Activated CD4-positive, alpha-beta T cell treated with anti-CD3 and anti-CD28 coated beads, Interleukin-2, amount 50 U/mL, for 16 hours (primary cell): ENCODE measurements at places on chromosomes 11 and 22.

DNA sequence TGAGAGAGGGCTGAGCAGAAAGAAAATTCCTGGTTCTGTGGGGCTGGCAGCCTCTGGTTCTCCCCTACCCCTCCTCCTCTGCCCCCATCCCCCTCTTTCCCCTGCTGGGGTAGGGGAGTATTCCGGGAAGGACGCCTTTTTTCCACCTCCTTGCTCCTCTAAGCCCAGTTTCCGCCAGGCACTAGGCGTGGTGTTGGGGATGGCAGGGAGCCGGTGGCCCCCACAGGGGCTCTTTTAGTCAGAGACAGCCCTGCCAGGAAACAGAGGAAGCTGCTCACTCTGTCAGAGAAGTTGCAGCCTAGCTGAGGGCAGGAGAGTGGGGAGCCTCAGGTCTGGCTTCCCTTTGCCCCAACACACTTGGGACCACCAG is 15.6 kb upstream of the ARHGEF17 start:
- no peak for DNase-seq

DNA sequence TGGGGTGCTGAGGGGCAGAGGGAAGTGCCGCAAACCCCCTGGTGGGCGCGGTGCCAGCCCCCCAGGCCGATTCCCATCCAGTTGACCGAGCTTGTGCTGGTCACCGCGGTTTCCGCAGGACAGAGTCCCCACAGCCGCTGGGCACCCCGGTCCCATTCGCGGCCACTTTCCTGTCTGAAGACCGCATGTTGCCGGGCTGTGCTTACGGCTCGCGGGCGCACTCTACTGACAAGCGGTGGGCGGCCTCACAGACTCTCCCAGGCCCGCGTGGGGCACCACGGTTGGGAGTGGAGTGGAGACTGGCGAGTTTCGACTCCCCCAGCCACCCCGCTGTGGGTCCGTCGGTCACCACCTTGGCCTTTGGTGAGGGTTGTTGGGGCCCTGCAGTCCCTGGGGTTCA is 648 bp upstream of the H19 start:
- DNase-seq: no peak

DNA sequence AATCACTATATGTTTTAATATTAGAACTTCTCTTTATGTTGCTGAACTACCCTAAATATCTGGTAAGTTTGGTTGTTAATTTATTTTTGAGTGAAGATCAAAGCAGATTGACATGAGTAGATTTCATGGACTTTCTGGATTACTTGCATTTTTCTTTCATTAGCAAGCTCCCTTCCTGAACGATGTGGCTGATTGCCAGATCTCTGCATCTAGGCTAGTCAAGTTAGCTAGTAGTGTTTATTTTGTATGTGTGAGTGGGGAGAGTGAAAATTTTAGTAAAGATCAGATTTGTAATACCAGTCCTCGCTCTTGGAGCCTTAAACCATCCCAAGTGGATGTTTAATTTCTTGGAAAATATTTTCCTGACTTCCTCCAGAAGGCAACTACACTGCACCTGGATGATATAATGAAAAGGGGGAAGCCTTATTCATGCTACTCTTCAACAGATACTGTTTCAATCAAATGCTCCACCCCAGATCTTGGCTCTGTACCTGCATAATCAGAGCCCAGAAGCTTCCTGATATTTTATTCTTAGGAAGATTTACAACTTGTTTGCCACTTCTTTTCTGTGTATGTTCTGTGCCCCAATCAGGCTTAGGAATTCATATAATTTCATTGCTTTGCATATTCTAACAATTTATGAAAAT is 143.2 kb upstream of the GRIA4 start:
- DNase-seq: no peak

DNA sequence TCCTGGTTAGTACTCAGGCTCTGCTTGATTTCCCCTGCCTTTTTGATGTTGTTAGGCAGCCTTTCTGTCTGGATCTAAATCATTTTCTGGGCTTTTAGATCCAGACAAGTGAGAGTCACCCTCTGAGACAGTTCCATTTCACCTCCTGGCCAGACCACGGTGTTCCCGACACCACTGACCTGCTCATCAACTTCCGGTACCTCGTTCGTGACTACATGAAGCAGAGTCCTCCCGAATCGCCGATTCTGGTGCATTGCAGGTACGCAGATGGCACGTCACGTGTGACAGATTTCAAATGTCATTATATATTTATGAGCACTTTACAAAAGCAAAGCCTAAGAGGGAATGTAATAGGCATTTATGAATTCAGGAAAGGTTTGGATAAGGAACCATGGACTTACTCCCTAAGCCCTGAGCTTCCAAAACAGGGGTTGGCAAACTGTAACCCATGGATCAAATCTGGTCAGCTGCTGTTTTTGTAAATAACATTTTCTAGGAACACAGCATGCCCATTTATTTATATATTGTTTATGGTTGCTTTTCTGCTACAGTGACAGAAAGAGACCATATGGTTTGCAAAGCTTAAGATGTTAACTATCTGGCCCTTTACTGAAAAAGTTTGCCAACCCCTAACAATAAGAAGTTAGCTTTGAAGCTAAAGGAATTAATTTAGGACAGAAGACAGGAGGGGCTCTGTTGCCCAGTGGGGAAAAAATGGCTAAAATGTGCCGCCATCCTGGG is 53.1 kb upstream of the OR4B1 start:
- DNase-seq: no peak

- no peak for DNase-seq
Measured at GRCh38 chr11:1560649-1561251, 11.3 kb downstream of the DUSP8 start.

- no peak for DNase-seq
Measured at GRCh38 chr11:46801694-46802470, 44.2 kb downstream of the CKAP5 start.

- no peak for DNase-seq
Measured at GRCh38 chr11:27933992-27934829, 173.7 kb downstream of the KIF18A start.

GRCh38 chr11:14611939-14612338 is 31.7 kb upstream of the PDE3B start:
- peak; percentile 50 for DNase-seq

DNA sequence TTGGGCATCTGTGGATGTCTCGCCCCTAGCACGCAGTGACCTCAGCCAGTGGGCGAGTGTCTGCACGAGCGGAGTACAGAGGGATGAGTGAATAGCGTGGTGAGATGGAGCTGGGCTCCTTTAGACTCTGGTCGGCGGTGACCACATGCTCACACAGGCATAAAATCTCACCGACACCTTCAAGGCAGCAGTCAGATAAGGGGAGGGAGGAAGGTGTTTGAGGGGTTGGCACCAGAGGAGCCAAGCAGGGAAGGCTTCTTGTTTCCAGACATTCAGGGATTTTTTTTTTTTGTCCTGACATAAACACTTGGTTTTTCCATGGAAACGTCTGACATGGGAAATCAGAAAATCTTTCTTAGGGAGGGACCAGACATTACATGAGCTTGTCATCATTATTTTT is 35.8 kb downstream of the GRIK4 start:
- no peak for DNase-seq

DNA sequence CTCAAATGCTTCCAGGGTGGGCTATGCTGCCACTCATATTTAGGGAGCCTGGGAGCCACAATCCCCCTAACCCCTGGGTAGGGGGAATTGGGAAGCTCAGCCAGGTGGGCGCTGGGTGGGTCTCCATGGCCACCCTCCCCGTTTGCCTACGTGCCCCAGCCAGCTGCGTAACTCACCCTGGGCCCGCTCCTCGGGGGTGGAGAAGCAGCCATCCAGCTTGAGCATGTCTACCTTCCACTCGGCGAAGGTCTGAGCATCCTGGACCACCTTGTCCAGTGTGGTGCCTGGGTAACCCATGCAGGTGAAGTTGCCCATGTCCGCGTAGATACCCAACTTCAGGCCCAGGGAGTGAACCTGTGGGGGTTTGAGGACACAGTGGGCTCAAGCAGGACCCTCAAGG is 3.7 kb downstream of the NAGA start:
- DNase-seq: no peak

DNA sequence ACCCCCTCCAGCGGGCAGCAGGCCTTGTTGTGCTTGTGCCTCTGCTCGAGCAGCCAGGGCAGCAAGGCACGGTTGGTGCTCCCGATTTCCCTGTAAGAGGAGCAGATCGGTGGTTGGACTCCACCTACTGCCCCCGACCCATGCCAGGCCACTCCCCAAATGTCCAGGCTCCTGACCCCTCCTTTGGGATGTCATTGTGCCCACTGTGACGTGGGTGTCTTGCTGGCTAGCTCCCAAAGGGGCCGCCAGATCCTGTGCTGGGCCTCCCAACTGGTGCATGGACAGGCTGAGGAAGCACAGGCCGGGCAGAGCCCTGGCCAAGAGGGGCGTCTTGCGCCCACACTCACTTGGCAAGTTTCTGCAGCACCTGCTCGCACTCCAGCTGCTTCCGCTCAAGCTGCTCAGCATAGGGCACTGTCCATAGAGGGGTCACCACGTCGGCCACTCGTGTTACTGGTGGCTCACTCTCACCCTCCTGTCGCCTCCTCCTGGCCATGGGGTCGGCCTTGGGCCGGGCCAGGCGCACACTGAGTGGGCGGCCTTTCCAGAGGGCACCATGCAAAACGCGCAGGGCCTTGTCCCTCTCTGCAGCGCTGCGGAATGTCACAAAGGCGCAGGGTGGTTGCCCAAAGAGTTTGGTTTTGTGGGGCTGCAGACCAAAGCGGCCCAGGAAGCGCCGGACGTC is at the start of gene RANBP1:
TSS of gene RANBP1 (plus strand) at position 414 of the 685 bp plus-strand sequence. CDS start at position 495, 81 bp downstream.
- no peak for DNase-seq
